ENCODE measurements at places on chromosomes 7 and 10.

DNA sequence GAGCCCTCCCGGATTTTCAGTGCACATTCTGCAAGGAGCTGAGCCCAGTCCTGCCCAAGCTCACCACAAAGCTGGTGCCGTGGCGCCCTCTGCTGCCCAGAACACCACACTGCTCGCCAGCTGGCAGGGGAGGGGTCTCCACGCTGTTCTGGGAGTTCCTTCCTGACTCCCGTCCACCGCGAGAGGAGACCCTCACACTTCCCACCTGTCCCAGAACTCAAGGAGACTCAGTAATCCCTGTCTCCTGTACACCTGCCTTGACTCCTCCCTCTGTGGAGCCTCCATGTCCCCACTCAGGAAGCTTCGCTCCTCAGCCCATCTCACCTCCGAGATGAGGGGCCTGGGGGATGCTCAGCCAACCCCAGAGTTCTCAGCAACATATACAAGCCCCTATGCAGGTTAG is 11.3 kb downstream of the C10orf105 start:
- no peak for DNase-seq

DNA sequence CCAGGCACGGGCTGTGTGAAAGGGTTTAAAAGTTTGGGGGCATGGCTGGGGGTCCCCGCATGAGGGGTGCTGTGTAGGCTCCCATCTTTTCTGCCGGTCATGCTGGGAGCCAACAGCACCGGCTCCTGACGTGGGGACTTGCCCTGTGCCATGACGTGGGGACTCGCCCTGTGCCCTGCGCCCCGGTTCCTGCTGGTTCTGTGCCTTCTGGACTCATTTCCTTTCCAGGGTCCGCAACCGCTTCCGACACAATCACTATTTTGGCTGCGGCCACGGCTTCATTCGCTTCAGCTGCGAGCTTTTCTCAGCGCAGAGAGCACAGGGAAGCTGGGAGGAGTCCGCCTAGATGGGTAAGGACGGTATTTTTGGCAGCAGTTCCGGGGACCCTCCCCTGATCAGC is 7.6 kb upstream of the GIMAP8 start:
- no peak for DNase-seq

DNA sequence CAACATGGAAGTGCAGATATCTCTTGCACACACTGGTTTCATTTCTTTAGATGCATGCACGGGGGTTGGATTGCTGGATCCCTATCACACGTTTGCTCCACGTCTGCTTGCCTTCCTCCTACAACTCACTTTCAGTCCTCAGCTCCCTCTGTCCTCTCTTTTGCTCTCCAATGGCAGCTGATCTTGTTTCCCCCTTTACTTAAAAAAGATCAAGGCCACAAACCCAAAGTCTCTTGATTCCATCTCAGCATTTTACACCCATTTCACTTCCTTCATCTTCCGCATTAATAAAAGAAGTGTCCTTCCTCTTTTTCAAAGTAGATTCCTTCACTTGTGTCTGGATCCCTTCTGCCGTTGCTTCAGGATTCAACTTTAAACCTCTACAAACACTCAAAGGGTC is 245.2 kb downstream of the DOCK4 start:
- no peak for DNase-seq

DNA sequence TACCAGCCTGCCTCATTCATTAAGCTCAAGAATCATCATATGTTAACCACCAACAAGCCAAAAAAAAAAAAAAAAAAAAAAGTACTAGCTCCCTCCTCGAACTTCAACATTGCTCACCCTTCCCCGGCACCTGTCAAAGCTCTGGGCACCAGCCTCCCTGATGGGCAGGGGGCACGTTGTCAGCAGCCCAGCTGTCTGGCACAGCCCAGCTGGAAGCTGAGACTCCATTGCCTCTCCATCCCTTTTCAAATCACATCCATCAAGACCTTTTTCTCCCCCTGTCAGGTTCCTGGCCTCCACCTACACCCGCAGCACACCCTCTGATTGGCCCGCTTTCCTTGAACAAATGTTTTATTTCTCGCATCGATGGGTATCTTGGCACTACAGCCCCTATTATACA is 913.3 kb upstream of the AUTS2 start:
- no peak for DNase-seq

DNA sequence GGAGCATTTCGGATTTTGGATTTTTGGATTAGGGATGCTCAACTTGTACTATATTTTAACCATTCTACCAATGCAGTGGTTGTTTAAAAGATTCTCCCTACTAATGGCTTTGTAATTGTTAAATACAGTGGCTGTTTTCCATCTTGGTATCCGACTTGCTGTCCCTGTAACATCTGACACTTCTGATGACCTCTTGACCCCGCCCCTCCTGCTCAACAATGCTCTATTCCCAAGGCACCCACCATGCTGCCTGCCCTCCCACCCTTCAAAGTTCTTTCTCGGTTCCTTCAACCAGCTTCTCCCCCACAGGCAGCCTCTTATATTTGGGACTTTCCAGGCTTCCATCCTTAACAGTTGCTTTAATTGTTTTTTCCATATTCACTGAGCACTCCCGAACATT is 2.0 kb downstream of the PRTFDC1 start:
- DNase-seq, result no peak

- no peak for DNase-seq
These were observed 97.6 kb upstream of the GSDME start for GRCh38 chr7:24854866-24855265.

DNA sequence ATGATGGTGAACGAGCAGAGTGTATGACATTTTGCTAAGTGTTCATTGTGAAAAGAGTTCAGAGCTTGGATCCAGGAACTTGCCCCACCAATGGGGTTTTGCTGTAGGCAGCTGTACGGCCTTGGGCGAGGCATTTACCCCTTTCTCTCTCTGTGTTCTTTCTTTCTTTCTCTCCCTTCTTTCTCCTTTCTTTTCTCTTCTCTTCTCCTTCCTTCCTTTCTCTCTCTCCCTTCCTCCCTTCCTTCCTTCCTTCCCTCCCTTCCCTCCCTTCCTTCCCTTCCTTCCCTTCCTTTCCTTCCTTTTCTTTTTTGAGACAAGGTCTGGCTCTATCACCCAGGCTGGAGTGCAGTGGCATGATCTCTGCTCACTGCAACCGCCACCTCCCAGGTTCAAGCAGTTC is 45.3 kb upstream of the KMT2C start:
- DNase-seq, result no peak

DNA sequence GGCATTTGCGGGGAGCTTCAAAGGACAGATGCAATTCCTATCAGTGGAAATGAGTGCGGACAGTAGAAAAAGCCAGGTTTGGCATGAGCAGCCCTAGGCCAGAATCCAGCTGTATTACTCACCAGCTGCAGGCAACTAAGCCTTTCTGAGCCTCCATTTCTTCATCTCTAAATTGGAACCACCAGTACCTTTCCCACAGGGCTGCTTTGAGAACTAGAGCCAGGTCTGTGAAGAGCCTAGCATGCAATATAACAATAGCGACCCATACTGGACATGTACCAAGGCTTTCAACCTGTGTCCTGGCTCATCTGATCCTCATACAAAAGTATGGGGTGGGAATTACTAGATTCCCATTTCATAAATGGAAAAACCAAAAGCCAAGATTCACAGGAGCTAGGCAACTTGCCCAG is 101.0 kb downstream of the GSAP start:
- DNase-seq, result no peak

GRCh38 chr7:22357311-22358175 is 589 bp upstream of the RAPGEF5 start:
- DNase-seq, result no peak

- no peak for DNase-seq
These were observed 747 bp upstream of the NEURL1 start for GRCh38 chr10:103492655-103493261.

GRCh38 chr10:78506614-78507013 is 473.0 kb downstream of the RPS24 start:
- no peak for DNase-seq

GRCh38 chr7:121385800-121386179 is 10.3 kb downstream of the FAM3C start:
- no peak for DNase-seq

DNA sequence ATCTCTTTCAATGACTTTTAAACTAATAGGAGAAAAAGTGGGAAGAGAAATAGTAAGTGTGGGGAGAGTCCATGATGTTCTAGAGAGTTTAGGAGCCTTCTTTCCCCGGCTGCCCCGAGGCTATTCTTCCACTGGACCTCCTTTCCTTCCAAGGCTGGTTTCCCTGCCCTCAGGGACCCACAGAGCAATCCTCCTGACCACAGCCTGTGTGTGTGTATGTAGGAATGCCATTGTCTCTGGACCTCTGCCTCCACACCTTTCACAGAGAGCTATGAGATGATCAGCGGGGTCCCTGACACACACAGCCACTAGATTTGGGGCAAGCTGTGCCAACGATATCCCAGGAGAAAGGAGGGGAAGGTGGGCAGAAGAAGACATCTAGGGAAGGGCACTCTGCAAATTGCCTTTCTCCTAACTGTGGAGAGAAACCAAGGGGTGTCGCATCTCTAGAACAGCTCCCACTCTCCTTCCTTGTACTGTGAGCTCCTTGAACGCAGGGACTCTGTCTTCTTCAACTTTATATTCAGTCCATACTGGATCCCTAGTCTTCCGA is 13.3 kb upstream of the CHCHD3 start:
- DNase-seq, result no peak

DNA sequence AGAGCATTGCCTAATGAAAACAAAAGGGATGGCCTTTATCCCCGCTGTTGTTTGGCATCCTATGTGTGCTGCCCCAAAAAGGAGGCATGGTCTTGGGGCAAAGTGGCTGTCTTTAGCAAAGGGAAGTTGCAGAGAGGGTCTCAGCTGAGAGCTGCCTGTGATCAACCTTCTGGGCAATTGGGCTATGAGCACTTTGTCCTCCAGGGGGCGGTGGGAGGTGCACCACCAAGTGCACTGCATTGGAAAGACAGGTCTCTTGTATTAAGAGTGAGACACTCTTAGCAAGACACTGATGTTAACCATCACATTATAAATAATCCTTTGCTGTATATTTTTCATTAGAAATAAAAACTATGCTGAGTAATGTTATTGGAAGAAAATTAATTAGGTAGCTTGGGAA is 314.8 kb downstream of the POM121L12 start:
- DNase-seq, result no peak

DNA sequence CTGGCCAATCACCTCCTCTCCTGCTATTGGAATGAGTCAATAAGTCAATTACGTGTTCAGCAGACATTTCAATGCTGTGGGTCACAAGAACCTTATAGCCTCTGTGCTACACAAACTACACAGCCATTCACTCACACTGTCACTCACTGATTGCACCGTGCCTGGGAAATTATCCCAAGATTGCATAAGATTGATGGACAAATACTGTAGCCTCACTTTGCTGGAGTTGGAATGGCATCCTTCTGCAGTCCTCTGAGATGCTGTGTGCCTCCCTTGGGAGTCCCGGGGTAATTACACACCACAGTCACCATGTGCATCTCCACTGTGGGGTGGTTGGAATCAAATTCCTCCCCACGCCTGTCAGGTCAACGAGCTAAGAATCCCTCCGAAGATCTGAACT is 358.7 kb upstream of the MGMT start:
- no peak for DNase-seq

- DNase-seq, result no peak
These were observed 45.4 kb downstream of the KAT6B start for GRCh38 chr10:74871595-74872382.

DNA sequence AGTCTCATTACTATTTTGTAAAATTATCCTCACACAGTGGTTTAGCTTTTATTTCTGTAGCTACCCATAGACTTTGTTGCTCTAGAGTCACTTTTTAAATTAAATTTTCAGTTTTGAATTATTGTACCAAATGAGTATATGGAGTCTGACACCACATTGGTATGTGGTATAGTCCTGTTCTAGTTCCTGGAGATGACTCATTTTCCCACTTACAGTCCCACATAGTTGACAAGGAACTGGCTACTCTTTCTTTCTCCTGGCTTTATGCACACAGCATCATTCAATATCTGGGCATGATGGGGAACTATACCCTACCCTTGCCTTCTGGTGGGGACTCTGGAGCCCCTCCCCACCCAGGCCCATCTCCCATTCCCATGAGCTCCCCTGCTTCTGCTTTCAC is 92.6 kb upstream of the RAB11FIP2 start:
- DNase-seq, result no peak

DNA sequence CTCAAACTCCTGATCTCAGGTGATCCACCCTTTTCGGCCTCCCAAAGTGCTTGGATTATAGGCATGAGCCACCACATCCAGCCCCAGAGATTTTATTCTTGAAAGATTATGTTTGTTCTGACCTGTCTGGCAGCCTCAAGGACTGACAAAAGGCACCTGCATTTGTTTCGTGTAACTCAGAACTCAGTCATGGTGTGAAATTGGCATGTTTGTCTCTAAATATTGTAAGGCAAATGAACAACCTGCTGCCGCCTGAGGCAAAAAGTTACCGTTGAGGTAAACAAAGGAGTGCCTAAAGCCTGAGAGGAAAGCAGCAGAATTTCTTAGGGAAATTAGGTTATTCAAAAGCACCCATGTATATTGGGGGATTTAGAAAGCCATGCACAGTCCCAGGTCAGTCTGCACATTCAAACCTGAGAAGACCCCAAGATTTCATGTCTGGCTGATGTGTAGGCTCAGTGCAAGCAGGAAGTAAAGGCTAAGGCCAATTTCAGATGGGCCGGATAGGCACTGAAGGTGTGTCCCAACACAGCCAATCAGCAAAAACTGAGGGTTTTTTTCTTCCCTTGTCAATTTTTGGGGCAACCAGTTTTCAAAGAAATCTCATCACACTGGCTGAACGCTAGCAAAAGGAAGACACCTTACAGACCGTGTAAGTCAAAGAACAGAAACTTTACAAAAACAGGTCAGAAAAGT is 33.3 kb upstream of the HHEX start:
- DNase-seq, result no peak

Measured in T-helper 22 cell (primary cell).